Caco-2 (cell line): ENCODE measurements at places on chromosomes 1 and 21. TPM values are rescaled to one million over a fixed set of nuclear protein-coding genes. Genes with fewer than 3 reads are reported as not detected.

DNA sequence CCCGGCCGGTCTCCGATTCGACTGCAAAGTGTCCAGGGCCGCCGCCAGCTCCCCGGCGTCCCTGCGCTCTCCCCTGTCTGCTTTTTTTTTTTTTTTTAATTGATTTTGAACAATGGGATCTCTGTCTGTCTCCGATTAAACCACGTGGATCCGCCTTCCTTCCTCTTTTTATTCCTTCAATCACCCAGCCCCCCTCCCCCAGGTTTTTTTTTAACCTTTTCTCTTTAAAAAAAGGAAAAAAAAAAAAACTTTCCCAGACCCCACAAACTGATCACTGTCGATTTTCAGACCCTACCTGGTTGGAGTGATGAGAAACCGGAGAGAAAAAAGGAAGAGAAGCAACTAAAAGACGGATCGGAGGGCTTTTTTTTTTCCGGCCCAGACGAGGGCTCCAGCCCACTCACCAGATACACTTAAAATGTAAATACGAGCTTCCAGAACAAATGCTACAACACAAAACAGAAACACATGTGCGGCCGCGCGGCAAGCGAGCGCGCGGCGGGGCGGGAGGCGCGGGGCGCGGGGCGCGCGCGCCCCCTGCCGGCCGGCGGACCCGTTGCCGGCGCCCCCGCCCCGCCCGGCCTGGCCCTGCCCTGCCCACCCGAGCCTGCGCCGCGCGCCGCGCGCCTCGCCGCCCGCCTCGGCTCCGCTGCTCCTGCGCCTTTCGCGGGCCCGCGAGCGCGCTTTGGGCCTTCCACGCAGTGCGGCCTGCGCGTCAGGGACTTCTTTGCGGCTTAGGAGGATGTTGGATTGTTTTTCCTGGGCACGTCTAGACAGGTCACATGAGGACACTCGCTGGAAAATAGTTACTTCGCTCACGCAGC, at the start of gene RCC2:
RCC2 (minus strand) TSS at position 428 of the 824 bp plus-strand sequence. CDS start 1,163 bp downstream, outside the sequence.
- peak within 1 kb of the TSS; percentile 93 for H3K27ac ChIP-seq
- no peaks in the 10 kb centered on the region for H3K27me3 ChIP-seq
- DNase-seq: peak; percentile 61
- peaks cover 21% of the 10 kb centered on the region for H3K4me1 ChIP-seq

- H3K36me3 ChIP-seq: no peaks in the 10 kb centered on the region
- H3K4me1 ChIP-seq: no peaks in the 10 kb centered on the region
- no peak overlapping the region for H3K27ac ChIP-seq
- DNase-seq: no peak
- no peaks in the 10 kb centered on the region for H3K27me3 ChIP-seq
Measured at GRCh38 chr1:5456090-5456811, 536.0 kb downstream of the NPHP4 start.

GRCh38 chr1:221263831-221264767, 384.9 kb downstream of the HLX start:
- H3K4me3 ChIP-seq: no peak overlapping the region
- DNase-seq: peak; percentile 69
- no peaks in the 10 kb centered on the region for H3K27me3 ChIP-seq
- H3K4me1 ChIP-seq: no peaks in the 10 kb centered on the region
- H3K36me3 ChIP-seq: no peaks in the 10 kb centered on the region

Gene MCOLN3
- total RNA-seq: 2.1 and 2.5 TPM in 2 replicates

DNA sequence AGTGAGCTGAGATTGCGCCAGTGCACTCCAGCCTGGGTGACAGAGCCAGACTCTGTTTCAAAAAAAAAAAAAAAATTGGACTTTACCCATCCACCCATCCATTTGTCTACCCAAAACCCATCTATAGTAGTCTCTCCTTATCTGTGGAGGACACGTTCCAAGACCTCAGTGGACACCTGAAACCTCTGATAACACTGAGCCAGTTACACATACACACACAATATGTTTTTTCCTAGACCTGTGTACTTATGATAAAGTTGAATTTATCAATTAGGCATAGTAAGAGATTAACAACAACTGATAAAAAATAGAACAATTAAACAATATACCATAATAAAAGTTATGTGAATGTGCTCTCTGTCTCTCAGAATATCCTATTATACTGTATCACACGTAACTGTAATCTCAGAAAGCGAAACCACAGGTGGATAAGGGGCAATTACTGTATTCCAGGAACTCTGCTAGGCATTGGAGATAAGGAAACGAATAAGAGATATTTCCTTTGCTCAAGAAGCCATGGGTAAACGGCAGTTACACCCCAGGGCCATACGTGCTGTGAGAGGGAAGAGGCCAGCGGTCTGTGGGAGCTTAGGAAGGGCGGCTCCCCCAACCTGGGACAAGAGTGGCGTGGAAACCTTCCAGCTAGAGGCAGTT, 84.2 kb upstream of the DISP3 start:
- DNase-seq: no peak
- H3K36me3 ChIP-seq: no peaks in the 10 kb centered on the region
- H3K27me3 ChIP-seq: no peaks in the 10 kb centered on the region
- H3K27ac ChIP-seq: no peak overlapping the region
- no peak overlapping the region for H3K4me3 ChIP-seq

GRCh38 chr1:201456499-201457309, 12.3 kb downstream of the PHLDA3 start:
- DNase-seq: no peak
- H3K36me3 ChIP-seq: no peaks in the 10 kb centered on the region
- no peaks in the 10 kb centered on the region for H3K27me3 ChIP-seq
- H3K27ac ChIP-seq: peak overlapping the region; percentile 9
- H3K4me1 ChIP-seq: peaks cover 19% of the 10 kb centered on the region

- DNase-seq: peak; percentile 54
- no peaks in the 10 kb centered on the region for H3K27me3 ChIP-seq
- peak overlapping the region; percentile 69 for H3K27ac ChIP-seq
- H3K4me3 ChIP-seq: no peak overlapping the region
- peaks cover 28% of the 10 kb centered on the region for H3K4me1 ChIP-seq
- H3K36me3 ChIP-seq: no peaks in the 10 kb centered on the region
Measured at GRCh38 chr1:39892601-39893595, 8.8 kb downstream of the MYCL start.
